ENCODE measurements at places on chromosomes 4 and X.

DNA sequence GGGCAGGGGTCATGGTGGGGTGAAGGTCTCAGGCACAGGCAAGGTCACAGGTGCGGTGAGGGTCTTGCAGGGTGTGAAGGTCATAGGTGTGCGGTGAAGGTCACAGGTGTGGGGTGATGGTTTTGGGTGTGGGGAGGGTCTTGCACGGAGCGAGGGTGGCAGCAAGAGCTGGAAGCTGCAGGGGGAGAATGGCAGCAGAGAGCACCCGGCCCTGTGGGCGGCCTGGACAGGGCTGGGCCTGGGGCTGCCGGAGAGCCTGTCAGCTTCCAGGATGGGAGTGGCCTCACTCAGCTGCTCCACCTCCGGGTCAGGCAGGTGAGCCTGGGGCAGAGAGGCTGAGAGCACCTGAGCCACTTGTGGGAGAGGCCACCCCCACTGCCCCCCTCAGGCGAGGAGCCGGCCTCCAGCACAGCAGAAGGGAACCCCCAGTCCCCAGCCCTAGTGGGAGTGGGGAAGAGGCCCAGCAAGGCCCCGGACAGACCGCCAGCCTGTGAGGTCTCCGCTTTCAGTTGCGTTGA is 1.5 kb downstream of the MSANTD1 start:
- DNase-seq: no peak

- DNase-seq: no peak
These were observed 162.5 kb upstream of the GALNT7 start for GRCh38 chr4:173005912-173006633.

DNA sequence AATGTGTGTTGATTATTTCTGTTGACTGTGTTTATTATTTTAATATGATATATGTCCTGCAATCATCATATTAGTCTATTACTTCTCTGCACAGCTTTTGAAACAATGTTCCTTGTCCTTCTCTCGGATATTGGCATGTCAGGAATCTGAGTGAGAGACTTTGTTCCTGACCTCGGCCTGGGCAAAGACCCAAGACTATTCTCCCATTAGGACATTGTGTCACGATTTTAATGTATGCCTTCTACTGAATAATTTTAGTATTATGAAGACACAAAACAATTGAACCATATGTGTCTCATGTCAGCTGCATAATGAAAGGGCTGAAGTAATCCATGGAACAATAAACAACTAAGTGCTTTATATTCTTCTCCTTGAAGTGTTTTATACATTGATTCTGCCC is 580.8 kb upstream of the TENM3 start:
- DNase-seq: no peak

DNA sequence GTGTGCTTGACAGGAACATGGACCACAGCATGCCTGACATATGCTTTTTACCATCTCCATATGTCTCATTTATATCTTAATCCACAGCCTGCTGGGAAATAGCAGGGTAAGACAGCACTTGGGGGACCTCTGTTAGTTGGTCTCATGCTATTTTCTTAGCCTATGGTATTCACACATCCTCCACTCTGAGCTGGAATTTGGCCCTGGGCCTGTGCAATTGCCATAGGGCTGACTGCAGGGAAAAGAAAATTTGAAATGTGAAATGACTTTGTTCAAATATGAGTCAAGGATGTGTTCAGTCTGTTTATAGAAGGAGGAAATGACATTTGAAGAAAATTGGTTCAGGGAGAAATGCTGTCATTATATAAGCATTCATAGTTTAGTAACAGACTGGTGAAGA is 9.6 kb upstream of the MAP7D3 start:
- DNase-seq: no peak

DNA sequence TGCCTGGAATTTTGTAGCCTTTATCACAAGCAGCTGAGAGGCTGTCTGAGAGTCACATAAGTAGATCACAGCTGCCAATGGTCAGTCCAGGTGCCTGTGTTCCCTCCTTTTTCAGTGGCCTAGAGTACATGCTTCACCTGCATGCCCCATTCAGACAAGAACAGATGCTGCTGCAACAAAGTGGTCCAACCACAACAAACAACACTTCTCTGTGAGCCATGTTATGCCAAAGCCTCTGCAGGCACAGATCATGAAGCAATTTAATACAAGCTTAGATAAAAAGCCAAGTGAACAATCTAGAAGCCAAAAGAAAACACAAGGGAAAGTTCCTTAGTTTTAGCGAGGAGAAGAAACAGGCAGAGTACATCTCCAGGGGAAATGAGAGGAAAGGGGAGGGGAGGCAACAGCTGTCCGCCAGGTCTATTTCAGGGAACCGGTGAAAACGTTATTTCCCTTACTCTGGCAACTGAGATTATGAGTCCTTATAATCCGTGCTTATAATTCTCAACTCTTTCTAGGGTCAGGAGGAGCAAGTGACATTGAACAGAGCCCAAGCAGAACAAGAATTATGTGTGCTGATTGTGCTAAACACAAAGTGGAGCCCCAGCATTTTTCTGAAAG is 92.6 kb downstream of the TSPAN5 start:
- no peak for DNase-seq

- no peak for DNase-seq
These were observed 172.2 kb upstream of the CXCL13 start for GRCh38 chr4:77433418-77433733.

GRCh38 chrX:154471839-154472684 is 7.0 kb downstream of the LAGE3 start:
- no peak for DNase-seq

GRCh38 chrX:124231451-124231759 is 101.1 kb upstream of the TEX13D start:
- no peak for DNase-seq

DNA sequence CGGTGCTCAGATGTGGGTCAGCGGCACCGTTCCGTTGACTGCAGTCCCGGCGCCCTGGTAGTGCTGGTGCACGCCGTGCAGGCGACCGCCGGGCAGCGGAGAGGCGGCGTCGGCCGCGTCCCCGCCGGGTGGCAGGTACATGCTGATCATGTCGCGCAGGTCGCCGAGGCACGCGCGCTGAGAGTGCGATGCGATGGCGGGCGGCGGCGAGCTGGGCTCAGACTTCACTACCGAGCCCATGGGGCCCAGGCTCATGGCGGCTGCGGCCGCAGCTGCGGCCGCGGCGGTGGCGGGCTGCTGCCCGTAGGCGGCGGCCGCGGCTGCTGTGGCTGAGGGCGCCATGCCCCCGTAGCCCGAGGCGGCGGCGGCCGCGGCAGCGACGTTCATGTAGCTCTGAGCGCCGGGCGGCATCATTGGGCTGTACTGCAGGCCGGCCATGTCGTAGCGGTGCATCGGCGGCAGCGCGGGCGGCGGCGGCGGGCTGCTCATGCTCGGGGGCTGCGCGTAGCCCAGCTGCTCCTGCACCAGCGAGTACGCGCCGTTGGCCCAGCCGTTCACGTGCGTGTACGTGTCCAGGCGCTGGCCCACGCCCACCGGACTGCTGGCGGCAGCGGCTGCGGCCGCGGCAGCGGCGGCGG is 1.0 kb downstream of the SOX3 start:
- no peak for DNase-seq

DNA sequence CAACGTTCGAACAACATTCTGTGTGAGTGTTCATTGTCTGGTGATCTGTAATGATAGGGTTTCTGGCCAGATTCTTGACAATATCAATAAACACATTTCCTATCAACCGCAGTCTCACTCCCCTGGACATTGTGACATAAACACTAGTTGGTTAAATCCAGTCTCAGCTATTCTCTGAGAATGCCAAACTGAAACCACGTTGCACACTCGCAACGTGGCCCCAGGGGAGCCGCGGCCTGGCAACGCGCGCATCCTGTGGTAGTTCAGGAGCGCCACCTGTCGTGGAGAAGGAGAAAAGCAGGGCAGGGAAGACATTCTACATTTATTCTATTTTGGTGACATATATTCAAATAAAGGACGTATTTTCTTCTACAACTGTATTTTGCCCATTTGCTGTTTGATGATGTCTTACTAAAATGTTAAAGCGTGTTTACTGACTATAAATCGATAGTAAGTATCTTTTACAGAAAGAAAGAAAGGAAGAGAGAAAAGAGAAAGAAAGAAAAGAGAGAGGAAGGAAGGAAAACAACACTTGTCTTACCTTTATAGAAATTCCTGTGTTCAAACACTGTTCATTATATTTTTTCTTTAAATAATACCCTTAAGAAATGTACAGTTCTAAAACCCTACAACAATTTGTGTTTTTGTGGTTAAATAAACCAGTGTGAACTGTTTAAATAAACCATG is 738.3 kb upstream of the FRG1 start:
- no peak for DNase-seq

DNA sequence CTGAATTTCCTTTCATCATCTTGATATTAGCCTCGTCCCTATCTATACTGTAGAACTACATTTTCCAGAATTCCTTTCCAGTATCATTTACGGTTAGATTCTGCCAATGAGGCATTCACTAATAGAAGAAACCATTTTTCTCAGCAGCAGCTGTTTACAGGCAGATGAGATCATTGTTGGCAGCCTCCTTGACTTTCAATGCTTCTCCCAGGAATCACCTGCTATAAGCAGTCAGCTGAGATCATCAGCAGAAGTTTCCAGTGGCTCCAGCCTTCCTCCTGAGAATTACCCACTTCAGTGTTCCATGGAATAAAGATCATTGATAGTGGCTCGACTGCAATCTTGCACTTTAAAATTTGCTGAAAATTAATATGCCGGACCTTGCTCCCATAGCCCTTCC is 157.3 kb upstream of the TET2 start:
- DNase-seq: no peak

- DNase-seq: no peak
These were observed 38.2 kb downstream of the C4orf50 start for GRCh38 chr4:5979981-5980380.

DNA sequence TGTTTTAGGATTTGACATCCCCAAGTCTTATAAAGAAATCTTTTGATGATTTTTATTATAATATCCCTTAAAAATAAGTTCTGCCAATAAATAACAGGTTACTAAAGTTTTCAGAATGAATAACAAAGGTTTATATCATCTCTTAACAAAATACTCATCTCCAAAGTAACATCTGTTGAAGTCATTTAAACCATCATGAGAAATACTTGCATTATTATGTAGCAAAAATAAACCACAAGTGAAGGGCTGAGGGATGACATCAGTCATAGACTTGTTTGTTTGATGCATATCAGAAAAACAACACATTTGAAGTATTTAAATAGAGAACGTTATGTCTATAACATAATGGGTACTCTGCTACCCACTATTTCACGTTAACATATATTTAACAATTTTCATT is 114.9 kb downstream of the SPOCK3 start:
- no peak for DNase-seq

DNA sequence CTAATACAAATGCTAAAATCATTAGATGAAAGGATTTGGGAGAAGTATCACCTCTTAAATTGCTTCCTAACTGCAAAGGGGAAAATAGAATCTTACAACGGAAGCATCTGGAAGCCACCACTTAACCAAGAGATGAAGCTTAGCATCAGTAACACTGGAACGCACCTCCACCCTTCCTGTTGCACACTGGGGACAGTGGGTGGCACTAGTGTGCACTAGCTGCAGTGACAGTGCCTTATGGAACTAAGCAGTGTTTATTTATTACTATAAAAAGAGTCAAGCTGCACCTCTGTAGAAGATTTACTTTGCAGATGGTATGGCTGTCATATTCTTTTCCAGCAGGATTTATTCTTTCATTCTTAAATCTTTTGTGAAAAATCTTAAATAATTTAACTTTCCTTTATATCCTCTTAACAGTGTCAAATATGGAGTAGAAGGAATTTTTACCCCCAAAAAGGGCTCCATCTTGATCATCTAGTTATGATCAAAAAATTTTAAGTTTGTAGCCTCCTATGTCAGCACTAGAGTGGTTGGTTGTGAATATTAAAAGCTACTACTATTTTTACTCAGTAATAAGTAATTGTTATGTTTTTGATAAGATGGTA is 76.7 kb downstream of the SCD5 start:
- no peak for DNase-seq

- no peak for DNase-seq
These were observed 23.4 kb upstream of the MAP9 start for GRCh38 chr4:155399974-155400697.

DNA sequence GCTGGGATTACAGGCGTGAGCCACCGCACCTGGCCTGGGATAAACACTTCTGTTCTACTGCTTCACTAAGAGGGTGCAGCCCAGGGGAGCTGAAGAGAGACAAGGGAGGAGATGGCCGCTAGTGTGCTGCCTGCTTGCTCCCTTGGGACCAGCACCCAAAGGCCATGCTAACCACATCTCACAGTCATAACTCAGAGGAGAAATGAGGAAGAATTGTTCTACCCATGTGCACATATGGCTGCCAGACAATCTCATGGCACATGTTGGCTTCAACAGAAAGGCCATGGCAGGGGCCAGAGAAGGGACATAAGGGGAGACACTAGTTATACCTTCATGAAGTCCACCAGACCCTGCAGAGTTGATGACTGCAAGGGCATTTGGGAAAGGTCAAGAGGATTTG is 22.4 kb downstream of the CLDN22 start:
- DNase-seq: no peak

GRCh38 chr4:118918388-118918787 is 29.7 kb downstream of the SYNPO2 start:
- DNase-seq: no peak

GRCh38 chr4:184785813-184786212 is 40.0 kb downstream of the ACSL1 start:
- DNase-seq: no peak

DNA sequence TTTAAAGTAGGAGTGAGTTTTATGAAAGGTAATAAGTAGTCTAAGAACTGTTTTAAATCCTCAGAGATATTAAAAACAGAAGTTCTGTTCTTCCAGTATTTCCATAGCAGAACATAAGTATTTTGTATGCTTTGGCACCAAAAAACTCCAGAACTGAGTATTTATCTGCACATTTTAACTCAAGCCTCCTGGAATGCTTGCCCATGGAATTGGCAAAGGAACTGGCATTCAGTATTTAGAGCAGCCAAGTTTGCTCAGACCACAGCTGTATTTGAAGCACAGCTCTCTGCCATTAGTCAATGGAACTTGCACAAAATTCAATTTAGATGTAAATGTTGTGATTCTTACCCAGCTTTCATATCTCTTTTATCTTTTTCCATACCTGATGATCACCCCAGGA is 42.2 kb downstream of the NDNF start:
- no peak for DNase-seq

DNA sequence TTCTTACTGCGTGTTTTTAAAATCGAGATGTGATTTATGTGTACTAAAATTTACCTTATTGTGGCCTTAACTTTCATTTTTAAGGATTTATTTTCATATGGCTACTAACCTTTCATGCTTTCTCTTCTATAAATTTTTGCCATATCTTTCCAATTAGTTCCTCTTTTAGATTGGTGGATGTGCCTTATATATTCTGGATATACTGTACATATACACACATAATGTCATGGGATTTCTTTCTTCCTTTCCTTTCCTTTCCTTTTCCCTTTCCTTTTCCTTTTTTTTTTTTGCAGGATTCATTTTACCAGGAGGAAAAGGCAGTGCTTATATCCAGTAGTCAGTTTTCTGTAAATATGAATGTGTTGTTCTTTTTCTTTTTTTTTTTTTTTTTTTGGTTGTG is 37.2 kb downstream of the FHIP1A start:
- no peak for DNase-seq

GRCh38 chr4:66688674-66689073 is 856.6 kb downstream of the CENPC start:
- no peak for DNase-seq

GRCh38 chrX:47212381-47213293 is 5.8 kb upstream of the CDK16 start:
- no peak for DNase-seq
